ENCODE measurements at places on chromosomes 12 and 14.

DNA sequence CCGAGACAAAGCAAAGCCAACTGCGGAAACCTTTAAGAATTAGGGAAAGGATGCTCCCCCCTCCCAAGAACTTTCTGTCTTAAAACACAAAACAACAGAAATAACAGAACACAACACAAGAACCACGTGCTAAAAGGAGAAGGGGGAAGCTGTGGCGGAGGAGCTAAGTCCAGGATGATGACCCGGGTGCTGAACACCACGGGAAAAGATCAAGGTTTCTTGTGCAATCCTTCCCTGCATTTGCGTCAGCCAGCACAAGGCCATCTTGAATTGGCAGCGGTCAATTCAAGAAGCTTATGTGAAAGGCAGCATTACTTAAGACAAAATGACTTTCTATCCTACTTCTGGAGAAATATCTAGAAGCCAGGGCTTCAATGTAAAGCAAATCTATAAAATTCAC, 11.0 kb upstream of the CREBL2 start:
- no peak for DNase-seq

DNA sequence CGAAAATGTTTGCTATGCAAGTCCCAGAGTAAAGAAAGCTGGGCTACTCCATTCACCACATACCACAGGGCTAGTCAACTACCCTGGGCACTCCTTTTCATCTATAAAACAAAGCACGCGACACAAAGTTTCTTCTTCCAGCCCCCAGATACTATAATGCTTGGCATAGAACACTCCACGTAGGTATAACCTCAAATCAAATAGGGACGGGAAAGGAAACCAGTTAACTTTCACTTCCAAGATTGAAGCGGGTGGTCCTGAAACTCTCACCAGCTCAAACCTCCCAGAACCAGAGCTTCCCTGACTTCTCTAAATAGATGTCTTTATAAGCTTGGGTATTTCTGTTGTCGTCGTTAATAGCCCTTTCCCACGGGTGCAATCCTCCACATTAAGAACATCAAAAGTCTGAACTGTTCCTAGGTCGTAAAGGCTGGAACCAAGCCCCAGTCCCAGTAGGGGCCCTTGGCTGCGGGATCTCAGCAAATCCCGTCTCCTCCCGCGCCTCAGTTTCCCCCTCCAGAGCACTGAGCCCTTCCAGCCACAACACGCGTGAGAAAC, 647 bp downstream of the LGMN start:
- DNase-seq = no peak

DNA sequence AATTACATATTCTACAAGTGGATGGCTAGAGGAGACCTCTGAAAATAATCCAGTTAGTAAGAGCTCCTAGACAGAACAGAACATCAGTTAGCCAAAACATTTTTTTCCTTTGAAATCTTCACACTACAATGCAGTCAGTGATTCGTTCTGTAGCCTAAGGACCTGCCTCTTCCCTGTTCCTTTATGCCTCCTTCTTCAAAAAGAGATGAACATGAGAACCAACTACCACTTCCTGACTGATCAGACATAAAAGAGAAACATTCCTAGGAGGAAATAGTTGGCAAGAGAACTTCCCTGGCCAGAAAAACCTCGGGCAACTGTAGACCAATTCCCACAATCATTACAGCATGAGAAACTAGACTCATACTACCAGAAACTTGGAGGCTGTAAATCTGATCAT, 29.4 kb downstream of the ITPR2 start:
- no peak for DNase-seq

GRCh38 chr14:34562776-34563150, 23.3 kb upstream of the EAPP start:
- DNase-seq = no peak

DNA sequence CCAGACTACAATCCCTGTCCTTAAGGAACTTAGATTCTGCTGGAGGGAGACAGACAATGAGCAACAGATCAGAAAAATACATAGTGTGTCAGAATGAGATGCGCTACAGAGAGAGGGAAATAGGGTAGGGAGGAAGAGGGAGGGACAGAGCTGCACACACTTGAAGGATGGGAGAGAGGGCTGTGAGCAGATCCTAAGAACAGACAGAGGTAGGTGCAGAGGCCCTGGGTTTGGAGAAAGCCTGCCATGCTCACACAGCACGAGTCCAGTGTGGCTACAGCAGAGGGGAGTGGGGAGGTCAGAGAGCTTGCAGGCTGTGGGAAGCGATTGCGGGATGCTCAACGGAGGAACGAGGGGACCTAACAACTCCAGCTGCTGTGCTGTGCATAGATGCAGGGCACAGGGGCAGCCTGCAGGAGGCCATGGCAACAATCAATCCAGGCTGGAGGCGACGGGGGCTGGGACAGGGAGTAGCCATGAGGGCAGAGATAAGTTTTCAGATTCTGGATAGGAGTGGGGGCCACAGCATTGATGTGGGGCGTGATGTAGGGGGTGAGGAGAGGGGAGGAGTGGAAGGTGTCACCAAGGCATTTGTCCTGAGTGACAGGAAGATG, 20.7 kb downstream of the FAIM2 start:
- no peak for DNase-seq

DNA sequence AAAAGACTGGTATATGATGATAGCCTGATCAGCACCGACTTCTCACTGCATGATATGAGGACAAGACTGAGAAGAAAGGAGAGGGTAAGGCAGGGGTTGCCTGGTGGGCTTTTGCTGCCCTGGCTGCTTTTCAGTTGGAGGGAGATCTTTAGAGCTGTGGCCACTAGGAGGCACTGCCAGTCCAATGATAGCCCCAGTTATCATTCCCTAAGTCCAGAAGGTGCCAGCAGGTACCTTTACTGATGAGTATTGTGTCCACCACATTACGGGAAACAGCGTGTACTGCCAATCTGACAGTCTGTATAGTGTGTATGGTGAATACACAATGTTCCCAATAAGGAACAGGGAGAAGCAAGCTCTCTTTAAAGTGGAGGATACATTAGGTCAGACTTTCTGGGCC, 55.8 kb upstream of the CCDC175 start:
- no peak for DNase-seq

- DNase-seq = no peak
Measured at GRCh38 chr14:76007852-76008251, 22.3 kb downstream of the IFT43 start.

Measured in activated CD4-positive, alpha-beta T cell treated with anti-CD3 and anti-CD28 coated beads, Interleukin-2, amount 10 ng/mL, durations not matched to agents 7 days and 5 days (primary cell).